Activated T-cell treated with anti-CD3 and anti-CD28 coated beads for 1 hour (primary cell): ENCODE measurements at places on chromosomes 16 and 17.

- DNase-seq = no peak
Measured at GRCh38 chr16:2343211-2343610, 2.7 kb upstream of the ABCA3 start.

GRCh38 chr16:79601931-79602627 is 1.5 kb upstream of the MAF start:
- DNase-seq = peak; percentile 86

- no peak for DNase-seq
Measured at GRCh38 chr17:21211825-21212479, 2.0 kb downstream of the TMEM11 start.

GRCh38 chr16:89365044-89365467 is 125.3 kb downstream of the ANKRD11 start:
- no peak for DNase-seq

GRCh38 chr16:23564575-23565363 is 7.2 kb downstream of the UBFD1 start:
- no peak for DNase-seq

- DNase-seq = no peak
Measured at GRCh38 chr16:59259074-59259949, 525.2 kb upstream of the GOT2 start.

DNA sequence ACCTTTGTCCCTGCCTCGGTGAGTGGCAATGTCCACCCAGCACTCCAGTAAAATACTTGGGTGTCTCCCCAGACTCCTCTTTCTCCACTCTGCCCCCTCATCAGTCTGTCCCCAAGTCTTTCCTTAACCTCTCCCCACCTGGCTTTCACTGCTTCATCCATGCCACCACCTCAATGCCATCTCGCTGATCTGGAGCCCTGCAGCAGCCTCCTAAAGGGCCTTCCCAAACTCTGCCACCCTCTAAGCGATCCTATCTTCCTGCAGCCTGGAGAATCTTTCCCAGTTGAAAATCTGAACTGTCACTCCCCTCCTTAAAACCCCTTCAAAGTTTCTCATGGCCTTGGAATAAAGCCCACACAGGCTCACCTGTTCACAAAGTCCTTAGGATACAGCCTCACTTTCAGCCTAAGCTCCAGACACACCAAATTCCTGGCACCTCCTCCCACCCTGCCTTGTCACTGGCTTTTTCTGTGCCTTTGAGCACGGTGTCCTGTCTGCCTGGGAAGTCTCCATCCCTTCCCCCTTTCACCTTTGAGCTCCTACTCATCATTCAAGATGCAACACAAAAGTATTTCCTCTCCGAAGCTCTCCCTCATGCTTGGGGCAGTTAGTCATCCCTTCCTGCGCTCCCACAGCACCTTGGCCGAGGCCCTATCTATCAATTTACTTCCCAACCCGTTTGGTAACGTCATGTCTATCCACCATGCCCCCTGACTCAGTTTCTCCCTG is 2.8 kb downstream of the WNK4 start:
- DNase-seq = no peak

- DNase-seq = no peak
Measured at GRCh38 chr17:78998311-78999055, 11.1 kb downstream of the CANT1 start.

DNA sequence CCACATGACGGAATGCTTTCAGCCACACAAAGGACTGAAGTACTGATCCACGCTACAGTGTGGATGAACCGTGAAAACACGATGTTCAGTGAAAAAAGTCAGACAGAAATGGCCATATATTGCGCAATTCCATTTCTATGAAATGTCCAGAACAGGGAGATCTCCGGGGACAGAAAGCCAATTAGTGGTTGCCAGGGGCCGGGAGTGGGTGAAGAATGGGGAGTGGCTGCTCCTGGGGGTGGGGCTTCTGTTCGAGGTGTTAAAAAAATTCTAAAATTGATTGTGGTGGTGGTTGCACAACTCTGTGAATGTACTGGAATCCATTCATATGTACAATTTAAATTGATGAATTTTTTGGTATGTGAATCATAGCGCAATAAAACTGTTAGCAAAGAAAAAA is 154.8 kb upstream of the HSBP1 start:
- no peak for DNase-seq

- no peak for DNase-seq
Measured at GRCh38 chr16:53546988-53547391, 44.0 kb upstream of the AKTIP start.

DNA sequence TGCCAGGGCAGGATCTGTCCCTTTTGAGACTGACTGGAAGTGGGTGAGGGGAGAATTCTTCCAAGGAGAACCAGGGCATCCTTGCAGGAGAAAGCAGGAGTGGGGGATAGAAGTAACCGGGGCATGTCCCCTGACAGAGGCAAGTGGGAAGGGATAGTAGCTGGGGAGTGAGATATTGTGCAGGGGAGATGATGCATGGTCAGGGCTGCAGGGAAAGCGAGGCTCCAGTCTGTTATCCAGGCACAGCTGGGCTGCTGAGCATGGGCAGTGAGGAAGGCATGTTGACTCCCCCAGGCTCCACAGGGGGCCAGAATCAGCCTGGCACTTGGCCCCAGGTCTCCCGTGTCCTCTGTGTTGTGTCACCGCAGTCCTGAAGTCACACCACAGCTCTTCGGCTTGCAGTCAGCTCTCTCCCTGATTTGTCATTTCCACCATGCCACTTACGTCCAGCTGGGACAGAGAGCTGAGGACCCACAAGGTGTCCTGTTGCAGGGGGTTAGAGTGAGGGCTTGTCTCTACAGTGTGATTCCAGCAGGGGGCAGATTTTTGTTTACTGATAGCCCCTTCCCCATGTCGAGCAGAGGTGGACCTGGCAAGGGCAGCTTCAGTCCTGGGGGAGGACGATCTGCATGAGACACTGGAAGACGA is 40.9 kb downstream of the B9D1 start:
- no peak for DNase-seq

DNA sequence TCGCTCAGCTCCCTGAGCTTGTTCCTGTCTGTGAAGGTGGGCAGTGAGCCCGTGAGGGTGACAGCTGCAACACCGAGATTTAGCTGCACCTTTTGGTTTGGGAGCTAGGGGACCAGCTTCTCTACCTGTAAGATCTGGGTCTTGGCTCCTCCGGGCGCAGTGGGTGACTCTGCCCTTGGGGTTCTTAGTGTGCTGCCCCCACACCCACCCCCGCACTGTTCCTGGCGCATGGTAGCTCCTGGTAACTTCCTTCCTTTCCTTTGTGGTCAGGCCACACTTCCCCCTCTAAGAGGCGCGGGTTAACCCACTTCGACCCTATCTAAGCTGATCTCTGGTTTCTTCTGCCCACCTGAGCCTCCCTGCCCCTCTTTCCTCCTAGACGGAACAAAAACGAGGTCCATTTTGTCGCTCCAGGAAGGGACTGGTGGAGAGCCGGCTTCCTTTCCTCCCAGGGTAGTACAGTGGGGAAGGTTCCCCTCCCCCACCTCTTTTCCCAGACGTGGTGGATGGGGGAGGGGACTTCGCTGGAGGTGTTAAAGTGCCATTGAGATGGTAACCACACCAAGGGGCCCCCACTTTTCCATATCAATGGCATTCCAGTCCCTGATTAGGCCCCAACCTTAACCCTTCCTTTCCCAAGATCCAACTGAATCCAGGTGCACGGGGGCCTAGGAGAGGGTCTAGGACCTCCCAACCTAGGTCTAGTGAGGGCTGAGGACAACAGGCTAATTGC is 4.6 kb upstream of the CLDN9 start:
- DNase-seq = no peak

DNA sequence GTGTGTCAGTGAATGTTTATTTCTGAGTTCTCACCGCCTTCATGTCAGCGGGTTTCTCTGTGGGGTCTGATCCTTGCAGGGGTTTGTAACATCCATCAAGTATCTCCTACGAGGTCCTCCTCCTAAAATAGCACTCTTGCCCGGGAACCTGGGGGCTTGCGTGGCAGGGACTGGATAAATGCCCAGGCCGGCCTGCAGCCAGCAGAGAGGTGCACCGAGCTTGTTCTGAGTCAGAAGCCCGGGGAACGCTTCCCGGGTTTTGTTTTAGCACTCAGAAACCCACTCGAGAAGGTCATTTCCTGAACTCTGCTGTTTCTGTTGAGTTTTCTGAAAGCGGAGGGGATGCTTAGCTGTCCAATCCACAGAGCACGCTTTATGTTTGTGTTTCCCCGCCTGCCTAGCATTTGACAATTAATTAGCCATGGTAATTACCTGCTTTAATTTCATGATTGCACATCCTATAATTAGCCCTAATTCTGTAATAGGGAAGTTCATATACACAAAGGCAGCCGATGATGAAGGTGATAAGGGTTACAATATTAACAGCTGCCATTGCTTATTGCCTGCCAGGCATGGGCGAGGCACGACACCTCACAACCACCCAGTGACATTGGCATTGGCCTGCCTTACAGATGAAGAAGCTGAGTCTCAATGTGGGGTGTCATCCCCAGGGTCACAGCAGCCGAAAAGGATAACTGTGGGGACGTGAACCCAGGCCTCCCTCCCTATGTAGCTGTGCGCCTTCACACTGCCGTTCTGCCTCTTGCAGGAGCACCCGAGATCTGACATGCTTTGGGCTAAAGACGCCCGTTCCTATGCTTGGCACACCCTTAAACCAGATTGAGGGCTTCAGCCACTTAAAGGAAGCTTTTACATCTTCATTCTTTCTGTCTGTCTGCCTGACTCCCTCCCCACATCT is 333.1 kb downstream of the CPPED1 start:
- no peak for DNase-seq

DNA sequence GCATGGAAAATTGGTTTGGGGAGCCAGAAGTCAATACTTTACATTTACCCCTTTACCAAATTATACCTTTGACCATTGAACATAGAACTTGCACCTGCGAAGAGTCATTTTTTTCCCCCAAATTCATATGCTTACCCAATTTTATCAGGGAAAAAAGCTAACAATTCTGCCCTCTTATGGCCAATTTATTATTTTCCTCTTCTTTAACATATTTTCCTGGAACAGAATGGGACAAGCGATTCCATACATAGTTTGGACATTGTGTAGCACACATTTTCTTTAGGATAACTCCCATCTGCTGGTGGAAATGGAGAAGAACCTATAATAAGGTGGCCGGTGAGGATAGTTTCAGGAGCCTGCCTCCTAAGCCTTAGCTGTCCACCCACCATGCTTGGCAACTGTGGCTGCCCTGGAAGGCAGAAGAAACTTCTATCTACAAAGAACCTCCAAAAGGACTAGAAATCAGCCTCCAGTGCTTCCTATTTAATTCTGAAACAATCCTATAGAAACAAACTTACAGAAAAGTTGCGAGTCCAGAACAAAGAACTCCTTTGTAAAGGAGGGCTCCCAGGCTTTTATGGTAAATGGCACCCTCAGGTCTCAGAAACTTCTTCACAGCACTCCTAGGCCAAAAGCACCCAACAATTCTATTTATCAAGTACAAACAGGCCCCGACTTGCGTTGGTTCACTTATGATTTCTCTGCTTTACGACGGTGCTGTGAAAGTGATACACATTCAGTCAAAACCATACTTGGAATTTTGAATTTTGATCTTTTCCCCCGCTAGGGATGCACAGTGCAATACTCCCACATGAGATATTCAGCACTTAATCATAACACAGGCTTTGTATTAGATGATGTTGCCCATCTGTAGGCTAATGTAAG is 64.1 kb upstream of the CACNG4 start:
- no peak for DNase-seq

GRCh38 chr17:16037636-16038035 is 38.0 kb downstream of the TTC19 start:
- no peak for DNase-seq

- no peak for DNase-seq
Measured at GRCh38 chr16:90046122-90046970, 27.1 kb upstream of the DBNDD1 start.

- DNase-seq = no peak
Measured at GRCh38 chr17:41457676-41458075, 9.5 kb downstream of the KRT32 start.

DNA sequence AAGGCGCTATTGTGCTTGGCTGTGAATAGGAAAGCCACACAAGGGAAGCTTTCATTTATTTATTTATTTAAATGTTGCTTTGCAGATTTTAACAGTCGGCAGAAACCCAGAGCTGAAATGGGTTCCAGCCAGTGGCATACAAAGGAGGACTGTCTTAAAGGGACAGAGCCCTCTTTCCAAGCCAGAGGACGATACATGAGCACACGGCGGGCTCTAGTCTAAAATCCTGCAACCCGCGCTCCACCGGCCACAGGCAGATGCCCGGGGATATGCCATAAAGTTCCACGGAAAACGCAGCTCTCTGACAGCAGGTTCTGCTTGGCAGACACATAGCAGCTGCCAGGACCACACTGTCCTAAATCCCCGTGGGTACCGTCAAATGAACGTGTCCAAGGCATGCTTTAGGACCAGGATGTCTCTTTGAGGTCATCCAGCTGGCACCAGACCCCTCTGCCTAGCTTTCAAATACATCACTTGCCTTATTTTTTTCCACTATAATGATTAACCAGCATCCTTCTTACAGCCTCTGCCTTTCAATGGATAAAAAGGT is 64.6 kb downstream of the CYTH1 start:
- DNase-seq = no peak

GRCh38 chr16:72264771-72265170 is 92.8 kb upstream of the PMFBP1 start:
- no peak for DNase-seq

- no peak for DNase-seq
Measured at GRCh38 chr16:57066625-57067024, 25.8 kb upstream of the CPNE2 start.

- no peak for DNase-seq
Measured at GRCh38 chr16:11136600-11136999, 119.4 kb downstream of the SOCS1 start.
